Stimulated activated CD4-positive, alpha-beta T cell treated with anti-CD3 and anti-CD28 coated beads, Interleukin-1b, Interleukin-23, amount 100 ng/mL, for 1 hour (primary cell): ENCODE measurements at places on chromosomes 3 and 15.

- DNase-seq = no peak
These were observed 283.9 kb downstream of the BCHE start for GRCh38 chr3:165553371-165553770.

GRCh38 chr3:51716805-51717204, 9.9 kb downstream of the GRM2 start:
- DNase-seq = no peak

GRCh38 chr15:42427429-42428223, 63.3 kb downstream of the ZNF106 start:
- no peak for DNase-seq

DNA sequence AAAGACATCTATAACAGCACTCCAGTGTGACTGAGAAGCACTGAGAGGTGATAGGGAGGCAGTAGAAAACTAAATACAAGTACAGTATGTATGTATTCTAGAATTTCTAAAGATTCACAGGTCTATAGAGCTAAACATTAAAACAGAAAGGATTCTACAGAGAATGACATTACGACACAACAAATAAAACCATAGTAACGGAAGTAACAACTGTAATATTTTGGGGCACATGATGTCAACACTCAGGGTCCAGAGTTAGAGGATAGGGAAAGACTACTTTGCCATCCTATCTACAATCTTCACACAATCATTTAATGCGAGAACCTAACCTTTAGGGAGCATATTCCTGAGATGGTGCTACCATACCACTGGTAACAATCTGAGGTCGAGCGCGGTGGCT, 13.6 kb downstream of the UBXN7 start:
- DNase-seq = no peak

DNA sequence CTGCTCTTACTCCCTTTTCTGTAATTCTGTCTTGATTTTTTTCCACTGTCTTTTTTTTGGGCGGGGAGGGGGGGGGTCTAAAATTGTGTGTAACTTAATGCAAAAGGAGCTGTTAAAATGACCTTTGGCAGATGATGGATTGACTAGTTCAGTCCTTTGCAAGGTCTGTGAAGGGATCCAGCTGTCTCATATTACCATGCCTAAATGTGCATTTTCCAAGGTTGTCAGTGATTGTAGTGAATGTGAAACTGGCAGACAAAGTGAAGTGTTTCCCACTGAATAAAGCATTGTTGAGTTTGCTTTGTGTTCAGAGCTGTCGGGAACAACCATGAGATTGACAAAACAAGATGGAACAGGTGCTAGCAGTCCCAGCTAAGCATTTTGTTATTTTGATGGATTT, 110.1 kb upstream of the SKOR1 start:
- no peak for DNase-seq

- DNase-seq = no peak
These were observed 29.9 kb upstream of the GPD1L start for GRCh38 chr3:32076566-32076965.

- no peak for DNase-seq
These were observed 63.8 kb downstream of the LRRC49 start for GRCh38 chr15:70956201-70956995.

DNA sequence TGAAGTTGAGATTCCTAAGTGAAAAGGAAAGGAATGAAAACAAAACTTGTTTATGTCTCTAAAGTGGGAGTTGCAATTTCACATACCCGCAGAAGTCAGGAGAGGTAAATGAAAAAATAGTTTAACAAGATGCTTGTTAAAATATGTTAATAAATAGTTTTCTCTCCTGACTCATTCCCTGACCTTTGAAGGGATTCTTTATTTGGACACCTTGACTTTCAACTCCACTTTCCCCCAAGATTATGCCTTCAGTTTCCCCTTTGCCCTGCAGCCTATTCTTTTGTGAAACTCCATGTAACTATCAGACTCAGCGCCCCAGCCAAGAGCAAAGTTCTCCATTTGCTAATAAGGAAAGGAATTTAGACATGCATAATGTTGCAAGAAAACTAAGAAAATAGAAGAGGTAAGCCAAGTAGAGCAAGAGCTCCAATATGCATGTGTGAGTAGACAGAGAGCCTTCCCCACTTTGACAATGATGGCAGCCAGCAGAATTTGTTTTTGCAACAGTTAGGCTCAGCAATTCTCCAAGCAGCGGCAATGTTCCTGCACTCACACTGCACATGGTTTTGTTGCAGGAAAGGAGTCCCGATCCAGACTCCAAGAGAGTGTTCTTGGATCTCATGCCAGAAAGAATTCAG, 61.2 kb downstream of the CD200 start:
- no peak for DNase-seq

DNA sequence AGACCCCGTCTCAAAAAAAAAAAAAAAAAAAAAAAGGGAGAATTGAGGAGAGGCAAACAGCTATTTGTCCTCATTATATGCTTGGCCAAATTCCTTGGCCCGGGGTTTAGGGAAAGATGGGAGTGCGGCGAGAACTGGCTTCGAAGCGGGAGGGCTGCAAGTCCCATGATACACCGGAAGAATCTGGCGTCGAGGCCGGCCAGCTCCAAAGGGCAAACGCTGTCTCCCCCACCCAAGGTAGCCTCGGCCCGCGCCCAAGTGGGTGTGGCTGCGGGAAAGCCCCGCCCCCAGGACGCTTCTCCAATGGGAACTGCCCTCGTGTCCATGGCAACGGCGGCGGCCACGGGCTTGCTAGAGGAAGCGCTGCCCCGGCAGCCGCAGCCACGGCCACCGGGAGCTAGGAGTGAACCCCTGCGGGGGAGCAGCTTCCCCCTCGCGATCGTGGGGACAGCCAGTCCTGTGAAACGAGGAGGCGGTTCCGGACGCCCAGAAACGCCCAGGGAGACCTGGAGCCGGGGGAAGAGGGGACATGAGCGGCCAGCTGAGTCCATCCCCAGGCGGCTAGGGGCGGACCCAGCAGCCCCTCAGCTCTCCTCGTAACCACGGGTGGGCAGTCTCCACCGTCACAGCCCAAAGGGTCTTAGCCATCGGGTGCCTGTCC, at the start of gene TTLL13:
TSS of gene TTLL13 (plus strand) at position 354 of the 661 bp plus-strand sequence. CDS start 1,075 bp downstream, outside the sequence.
- DNase-seq = no peak

- no peak for DNase-seq
These were observed 175.5 kb upstream of the CTDSPL start for GRCh38 chr3:37686220-37686619.

- no peak for DNase-seq
These were observed 60.2 kb upstream of the RAB6B start for GRCh38 chr3:133955892-133956291.

- DNase-seq = no peak
These were observed 487.6 kb downstream of the NAALADL2 start for GRCh38 chr3:175346573-175347356.

DNA sequence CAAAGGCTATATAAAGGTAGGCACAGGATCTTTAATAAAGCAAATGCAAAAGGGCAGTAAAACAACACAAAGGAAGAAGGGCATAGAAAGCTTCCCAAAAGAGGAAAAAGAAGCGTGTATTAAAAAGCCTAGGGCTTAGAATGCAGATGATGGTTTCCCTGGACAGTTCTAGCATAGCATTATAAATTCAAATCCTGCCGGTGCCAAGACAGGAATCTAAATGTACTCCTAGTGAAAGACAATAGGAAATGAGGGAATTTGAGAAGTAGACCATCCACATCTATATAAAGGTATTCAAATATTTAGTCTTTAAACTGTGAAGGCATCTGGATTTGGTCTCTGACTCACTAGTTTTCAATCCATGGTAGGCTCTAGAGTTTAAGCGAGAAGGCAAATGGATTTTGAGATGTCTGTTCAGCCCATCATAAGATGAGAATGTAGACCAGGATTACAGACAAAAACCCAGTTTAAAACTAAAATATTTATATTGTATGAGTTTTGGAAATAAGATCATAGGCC, 431.8 kb downstream of the TBL1XR1 start:
- no peak for DNase-seq

- no peak for DNase-seq
These were observed 34.5 kb downstream of the TGFBR2 start for GRCh38 chr3:30640851-30641250.

DNA sequence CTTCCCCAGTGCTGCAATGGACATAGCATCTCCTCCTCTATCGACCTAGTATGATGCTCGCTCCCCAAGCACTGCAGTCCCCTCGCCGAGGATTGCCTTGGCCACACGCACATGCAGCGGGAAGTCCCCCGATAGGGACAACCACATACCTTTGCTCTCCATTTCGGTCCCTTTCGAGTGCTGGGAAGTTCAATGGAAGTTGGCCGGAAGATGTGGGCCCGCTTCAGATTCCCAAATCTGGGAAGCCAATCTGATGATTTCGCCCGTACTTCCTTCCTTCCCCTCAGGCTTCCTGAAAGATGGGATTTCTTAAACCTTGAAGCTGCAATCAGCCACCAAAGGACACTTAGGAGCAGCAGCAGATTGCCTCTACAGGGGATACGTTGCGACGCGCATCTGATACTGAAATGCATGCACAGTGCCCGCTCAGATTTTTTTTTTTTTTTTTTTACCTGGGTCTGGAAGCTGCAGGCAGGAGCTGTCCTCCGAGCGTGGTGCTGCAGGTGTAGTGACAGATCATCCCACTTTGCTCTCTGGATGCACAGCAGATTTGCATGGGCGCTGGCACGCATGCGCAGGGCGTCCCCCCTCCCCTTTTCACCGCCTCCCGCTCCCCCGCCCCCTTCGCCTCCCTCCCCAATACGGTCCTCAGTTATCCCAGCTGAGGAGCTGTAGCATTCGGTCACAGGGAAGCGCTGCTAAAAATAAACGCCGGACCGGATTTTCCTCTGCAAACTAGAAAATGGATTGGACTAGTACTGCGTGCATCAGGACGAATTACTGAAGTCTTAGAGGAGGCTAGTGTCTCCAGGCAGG, at the start of gene FGF12:
TSS of gene FGF12 (minus strand) at position 510 of the 816 bp plus-strand sequence.
- no peak for DNase-seq

GRCh38 chr3:27094721-27095120, 274.5 kb downstream of the NEK10 start:
- DNase-seq = no peak

- DNase-seq = no peak
These were observed 98.1 kb upstream of the ARHGEF3 start for GRCh38 chr3:56899851-56900250.

DNA sequence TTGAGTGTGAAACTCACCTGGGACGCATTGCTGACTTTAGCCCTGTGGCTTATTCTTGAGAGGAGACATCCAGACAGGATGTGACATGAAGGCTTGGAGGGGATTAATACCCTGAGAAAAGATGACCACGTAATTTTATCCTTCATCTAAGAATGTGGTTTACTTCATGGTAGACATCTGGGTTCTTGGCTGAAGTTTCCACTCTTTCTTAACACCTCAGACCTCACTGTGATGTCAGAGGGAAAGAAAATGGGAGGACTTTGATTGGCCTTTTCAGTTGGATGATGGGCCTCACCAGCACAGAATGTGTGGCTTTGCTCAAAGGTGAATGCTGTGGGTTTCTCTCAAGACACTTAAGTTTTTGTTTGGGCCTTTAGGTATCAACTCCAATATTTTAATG, 16.5 kb downstream of the GORASP1 start:
- DNase-seq = no peak

DNA sequence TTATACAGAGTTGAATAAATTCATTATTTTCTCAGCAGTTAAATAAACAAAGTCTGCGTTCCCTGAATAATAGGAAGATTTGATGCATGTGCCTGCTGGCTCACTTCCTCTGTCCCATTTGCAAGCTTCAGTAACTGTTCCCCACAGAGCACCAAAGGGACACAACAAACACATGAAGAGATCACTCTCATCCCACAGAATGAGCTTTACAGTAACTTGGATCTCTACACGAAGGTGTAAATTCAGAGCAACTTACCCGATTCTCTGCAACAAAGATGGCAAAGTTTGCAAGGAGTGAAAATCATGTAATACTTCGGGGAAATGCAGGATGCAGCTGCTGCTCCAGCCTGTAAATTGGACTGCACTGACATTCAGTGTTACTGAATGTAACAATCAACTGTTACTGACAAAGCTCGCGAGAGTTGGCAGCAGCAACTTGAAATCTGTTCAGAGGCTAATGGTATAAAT, at the start of gene BCHE:
TSS of gene BCHE (minus strand) at position 366 of the 468 bp plus-strand sequence. CDS start 6,390 bp downstream, outside the sequence.
- no peak for DNase-seq

DNA sequence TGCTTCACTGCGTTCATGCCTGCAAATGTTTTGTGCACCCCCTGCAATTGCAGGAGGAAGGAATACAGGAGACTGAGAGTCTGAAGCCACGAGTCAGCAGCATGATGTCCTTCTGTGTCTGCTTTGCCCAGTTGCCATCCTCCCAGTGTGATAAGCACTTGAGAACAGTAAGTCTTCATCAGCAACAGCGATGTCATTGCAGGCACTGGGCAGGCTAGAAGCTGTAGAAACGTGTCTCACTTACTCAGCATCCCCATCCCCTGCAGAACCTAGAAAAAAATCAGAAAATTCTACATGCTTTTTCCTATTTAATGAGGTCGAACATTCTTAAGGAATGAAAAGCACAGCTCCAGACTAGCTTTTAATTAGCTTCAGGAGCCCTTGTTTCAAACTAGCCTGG, 156.5 kb upstream of the LPP start:
- no peak for DNase-seq
